ENCODE measurements at places on chromosomes 1 and 21.

- no peak for DNase-seq
These were observed 77.7 kb upstream of the DIRAS3 start for GRCh38 chr1:68128157-68128556.

GRCh38 chr1:161020509-161021164 is at the start of gene F11R:
TSS of gene F11R (minus strand) at chr1:161021152. CDS start at chr1:161021073, 79 bp downstream.
- peak; percentile 19 for DNase-seq

GRCh38 chr1:160169553-160170399 is 18.4 kb downstream of the ATP1A4 start:
- DNase-seq: peak; percentile 58

- DNase-seq: no peak
These were observed 185.4 kb downstream of the LMO4 start for GRCh38 chr1:87513966-87514660.

DNA sequence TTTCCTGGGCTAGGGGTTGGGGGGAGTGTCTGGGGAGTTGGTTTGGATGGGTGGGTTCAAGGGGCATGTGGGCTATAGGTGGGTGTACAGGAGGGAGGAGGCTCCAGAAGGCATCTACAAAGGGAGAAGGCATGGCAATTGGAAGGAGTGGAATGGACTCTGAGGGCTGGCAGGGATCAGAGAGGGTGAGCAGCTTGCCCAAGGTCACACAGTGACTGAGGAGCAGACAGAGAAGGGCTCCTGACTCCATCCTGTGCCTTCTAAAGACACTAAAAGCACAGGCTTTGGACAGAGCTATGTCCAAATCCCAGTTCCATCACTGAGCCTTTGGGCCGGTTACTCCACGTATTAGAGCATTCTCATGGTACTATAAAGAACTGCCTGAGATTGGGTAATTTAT is 151.8 kb downstream of the PTPRU start:
- DNase-seq: no peak

DNA sequence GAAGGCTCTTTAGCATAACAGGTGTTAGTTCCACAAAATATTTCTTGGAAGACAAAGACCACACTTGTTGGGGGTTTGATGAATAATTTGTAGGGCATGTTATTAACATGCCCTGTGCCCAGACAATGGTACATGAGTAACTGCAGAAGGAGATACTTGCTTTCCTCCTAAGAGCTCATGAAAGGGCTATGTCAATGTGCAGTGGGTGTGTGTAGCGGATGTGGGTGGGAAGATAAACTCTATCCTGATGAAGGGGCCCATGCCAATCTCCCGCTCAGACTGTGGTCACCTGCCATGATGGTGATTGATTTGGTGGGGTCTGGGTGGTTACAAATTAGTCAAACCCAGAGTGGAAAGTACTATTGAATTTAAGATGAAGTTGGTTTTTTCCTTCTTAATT is 69.8 kb upstream of the DNAH14 start:
- no peak for DNase-seq

DNA sequence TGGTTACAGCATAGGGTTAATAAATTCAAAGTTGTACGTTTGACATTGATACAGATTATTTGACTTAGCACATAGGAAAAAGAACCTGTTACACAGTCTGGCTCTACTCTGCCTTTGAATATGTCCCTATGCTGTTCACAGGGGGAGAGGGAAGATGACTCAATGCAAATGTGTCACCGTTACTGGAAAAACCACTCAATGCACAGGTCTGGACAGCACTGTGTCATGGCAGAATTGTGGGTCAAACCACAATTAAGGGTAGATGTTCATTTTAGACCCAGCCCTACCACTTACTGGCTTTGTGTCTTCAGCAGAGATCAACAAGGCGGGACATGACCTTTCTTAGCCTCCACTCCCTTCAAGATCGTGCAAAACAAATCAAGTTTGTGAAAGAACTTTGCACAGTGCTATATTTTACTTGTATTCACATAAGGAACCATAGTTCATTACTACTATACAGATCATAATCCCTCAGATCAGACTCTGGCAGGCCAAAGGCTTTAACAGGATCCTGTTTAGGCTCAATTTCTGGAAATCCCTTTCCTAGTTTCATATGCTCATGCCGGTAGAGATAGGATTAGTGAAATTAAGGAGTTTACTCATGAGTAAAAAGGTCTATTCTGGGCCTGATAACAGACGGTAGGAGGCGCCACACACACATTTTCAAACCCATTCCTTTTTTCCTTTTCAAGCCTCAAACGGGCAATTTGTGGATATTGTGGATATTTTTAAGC is 22.1 kb downstream of the EIF2D start:
- DNase-seq: peak; percentile 85

DNA sequence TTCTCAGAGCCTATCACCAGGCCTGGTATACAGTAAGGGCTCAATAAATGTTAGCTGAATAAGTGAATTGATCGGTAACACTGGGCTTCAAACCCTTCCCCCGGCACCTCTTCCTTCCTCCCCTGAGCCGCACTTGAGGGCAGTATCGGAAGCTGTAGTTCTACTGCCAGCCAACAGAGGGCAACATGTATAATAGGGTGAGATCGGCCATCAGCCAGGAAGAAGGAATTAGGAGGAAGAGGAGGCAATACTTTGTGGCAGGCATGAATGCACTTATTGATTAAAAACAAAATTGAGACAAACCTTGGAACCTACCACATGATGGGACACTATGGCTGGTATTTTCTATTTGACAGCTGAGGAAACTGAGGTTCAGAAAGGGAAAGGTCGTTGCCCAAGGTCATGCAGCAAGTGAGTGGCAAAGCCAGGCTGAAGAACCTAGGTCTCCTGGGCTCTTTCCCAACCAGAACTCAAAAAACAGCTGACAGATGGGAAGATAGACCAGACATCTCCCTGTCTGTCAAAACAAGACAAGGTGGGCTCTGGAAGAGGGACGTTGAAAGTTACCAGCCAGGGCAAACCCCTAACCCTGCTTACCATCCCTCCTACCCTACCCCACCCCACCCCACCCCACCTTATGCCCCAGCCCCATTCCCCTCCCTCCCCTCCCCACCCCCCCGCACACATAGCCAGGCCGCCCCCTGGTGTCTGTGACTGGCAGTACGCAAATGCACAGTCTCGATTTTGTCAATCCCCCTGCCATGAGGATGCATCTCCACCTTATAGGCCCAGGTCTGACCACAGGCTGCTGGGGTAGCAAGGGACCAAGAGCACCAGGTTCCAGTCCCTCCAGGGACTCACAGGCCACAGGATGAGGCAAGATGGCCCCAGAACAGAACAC is 107.3 kb upstream of the RUNX3 start:
- DNase-seq: no peak

GRCh38 chr1:246210756-246211155 is 296.3 kb downstream of the SMYD3 start:
- DNase-seq: no peak

DNA sequence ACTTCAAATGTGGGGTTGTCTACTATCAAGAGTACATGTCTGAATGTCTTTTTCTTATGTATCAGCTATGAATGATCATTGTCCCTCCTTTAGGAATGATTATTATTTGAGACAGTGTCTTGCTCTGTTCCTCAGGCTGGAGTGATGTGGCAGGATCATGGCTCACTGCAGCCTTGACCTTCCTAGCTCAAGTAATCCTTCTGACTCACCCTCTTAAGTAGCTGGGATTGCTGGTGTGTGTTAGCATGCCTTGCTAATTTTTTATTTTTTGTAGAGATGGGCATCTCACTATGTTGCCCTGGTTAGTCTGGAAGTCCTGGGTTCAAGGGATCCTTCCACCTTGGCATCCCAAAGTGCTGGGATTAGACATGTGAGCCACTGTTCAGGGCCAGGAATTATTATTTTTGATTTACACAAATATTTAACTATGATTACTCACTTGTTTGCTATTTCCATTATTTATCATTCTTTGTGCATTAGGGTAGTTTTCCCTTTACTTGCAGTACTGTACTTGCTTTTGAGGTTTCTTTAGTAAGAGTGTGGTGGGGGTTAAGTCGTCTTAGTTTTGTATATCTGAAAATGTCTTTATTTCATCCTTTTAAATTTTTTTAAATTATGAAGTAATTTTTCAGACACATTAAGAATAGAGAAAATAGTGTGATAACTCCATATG is 12.8 kb downstream of the S100A7 start:
- no peak for DNase-seq
